ENCODE measurements at places on chromosomes 4 and X.

GRCh38 chr4:43242606-43243005, 350.1 kb downstream of the GRXCR1 start:
- no peak for DNase-seq

DNA sequence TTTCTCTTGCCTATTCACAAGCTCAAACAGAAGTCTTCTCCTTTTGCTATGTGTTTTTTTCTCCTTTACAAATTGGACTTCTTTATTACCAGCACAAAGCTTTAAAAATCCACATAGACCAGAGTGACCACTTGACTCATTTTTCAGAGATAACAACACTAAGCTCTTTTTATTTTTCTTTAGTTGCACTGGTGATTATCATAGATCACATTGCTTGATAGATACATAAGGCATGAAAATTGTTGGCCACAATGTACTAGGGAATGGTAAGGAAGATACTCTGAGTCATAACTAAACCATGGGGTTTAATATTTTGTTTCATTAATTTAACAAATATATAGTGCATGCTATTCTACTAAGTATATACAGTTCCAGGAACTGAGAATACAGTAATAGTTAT, 159.0 kb downstream of the GASK1B start:
- DNase-seq, result no peak

- no peak for DNase-seq
These were observed 15.3 kb upstream of the RAB9B start for GRCh38 chrX:103847174-103847870.

DNA sequence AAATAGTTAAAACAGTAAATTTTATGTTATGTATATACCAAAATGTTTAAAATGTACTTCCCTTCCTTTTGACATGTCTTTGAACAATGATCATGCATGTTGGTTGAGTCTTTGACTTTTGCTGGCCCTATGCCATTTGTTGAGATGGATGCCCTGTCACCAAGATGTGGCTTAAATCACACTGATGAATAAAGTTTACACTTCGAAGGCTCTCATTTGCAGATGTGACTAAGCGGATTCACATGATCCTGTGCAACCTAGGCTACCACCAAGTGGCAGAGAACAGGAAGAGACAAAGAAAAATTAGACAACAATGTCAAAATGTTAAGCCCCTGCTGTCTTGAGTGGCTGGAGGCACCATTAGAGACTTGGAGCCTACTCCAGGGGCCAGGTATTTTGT, 139.9 kb downstream of the RAB28 start:
- DNase-seq, result no peak

DNA sequence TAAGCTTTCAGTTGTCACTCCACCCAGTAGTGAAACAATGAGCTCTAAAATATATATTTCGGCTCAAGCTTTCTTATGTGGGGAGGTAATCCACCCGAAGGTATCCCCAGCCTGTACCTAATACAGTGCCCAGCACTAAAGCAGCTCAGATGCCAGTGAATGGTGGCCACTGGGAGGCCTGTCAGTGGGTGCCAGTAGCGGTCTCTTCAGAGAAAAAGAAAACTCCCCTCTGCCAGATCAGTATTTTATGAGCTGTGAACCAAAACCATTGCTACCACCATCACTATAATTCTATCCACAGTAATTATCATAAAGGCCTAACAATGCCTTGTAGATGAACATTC, 835 bp upstream of the NFKB1 start:
- no peak for DNase-seq

GRCh38 chr4:38323141-38323641, 340.8 kb upstream of the KLF3 start:
- no peak for DNase-seq

DNA sequence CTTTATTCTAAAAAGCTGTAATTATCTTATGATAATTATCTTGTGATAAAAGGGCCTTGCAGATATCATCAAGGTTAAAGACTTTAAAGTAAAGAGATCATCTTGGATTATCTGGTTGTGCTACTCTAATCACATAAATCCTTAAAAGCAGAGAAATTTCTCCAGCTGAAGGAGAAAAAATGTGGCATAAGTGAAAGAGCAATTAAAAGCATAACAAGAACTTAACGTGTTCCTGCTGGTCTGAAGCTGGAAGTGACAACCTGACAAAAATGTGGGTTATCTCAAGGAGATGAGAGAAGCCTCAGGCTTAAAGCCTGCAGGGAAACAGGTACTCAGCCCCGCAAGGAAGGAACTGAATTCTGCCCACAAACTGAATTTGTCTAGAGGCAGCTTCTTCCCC, 449.1 kb upstream of the NDST4 start:
- no peak for DNase-seq

- DNase-seq, result no peak
These were observed 120.6 kb downstream of the JADE1 start for GRCh38 chr4:128930051-128930450.

DNA sequence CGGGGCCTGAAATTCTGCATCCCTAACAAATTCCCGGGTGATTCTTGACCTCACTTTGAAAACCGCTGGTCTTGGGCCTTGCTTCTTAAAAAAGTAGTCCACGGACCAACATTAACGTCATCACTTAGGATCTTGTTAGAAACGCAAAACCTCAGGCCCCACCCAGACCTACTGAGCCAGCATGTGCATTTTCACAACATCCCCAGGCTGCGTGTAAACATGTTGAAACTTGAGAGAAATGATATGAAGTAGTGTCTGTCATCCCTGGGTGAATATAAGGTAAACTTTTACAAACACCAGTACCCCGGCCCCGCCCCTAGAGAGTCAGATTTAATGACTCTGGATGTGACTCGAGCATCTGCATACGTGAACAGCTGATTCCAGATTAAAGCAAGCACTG, 33.7 kb downstream of the SORBS2 start:
- DNase-seq, result no peak

DNA sequence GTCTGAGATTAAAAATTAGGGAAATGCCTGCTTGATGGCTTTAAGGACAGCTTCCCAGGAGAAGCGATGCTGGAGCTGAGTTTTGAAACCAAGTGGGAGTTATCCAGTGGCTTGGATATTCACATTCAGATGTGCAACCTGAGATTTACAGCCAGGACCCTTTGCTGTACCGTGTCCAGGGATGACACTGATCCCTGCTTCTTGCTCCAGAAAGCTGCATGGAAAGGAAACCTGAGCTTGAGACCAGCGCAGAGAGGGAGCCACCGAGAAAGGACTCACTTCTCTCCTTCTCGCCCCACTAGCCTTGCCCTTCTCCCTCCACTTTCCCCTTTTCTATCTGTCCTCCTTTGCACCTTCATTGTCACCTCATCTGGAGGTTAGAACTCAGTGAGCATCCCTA, 254.5 kb upstream of the PPARGC1A start:
- DNase-seq, result no peak

GRCh38 chr4:24850674-24851073, 55.3 kb downstream of the SOD3 start:
- peak; percentile 70 for DNase-seq

DNA sequence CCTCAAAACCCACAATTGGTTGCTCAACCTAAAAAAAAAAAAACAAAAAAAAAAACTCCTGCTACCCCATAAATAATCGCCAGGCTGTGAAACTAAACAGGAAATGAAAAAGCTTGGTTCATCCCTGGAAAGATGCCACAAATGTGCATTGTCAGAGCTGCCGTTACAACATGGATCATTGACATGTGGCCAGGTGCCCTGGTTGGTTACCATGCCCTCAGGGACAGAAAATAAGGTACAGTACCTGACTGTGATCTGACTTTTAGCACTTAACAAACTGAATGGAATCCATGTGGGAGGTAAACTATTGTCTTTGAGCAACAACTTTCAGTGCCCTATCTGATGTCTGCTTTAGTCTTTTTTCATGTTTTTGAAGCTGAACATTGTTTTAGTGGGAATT, 118.0 kb upstream of the RPL34 start:
- no peak for DNase-seq

- no peak for DNase-seq
These were observed 115.6 kb downstream of the CAMK2D start for GRCh38 chr4:113645771-113646441.

DNA sequence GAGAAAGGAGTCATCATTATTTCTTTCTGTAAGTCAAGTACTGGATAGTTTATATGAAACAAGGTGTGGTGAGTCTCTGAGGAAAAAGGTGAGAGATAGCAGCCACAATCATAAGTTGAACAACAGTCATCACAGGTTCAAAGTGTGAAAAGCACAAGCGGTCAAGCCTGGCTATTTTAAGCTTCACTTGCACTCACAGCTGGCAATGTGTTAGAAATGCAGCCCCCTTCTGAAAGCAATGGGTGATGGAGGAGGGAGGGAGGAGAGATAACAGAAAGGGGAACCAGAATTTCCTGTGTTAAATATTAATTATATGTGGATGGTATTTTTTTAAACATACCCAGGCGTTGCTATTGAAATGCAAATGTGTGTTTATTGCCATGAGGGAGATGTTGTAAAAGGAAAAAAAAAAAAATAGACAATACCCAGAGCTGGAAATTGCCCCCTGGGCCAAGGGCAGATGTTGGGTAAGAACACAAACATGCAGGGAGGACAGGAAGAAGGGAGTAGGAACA, 26.9 kb upstream of the BMP3 start:
- DNase-seq, result no peak

GRCh38 chrX:53283567-53283966, 2.2 kb upstream of the IQSEC2 start:
- DNase-seq, result no peak

GRCh38 chrX:42664680-42665079, 113.3 kb downstream of the PPP1R2C start:
- DNase-seq, result no peak

DNA sequence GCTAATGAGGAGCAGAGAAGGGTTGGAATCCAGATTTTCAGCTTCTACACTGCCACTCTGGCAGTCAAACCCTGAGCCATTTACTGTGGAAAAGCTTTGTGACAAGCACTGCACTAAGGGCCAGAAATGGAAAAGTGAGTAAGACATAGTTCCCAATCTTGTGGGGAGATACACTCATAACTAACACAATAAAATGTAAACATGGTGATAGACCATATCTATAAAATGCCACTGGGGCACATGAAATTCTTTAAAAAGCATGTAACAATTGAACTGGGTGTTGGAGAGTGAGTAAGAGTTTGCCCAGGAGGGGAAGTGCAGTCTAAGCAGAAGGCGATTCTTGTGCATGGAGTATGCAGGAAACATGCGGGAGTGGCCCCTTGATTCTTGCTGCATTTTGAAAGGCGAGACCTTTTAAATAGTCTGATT, 32.0 kb upstream of the ANXA5 start:
- DNase-seq, result no peak

DNA sequence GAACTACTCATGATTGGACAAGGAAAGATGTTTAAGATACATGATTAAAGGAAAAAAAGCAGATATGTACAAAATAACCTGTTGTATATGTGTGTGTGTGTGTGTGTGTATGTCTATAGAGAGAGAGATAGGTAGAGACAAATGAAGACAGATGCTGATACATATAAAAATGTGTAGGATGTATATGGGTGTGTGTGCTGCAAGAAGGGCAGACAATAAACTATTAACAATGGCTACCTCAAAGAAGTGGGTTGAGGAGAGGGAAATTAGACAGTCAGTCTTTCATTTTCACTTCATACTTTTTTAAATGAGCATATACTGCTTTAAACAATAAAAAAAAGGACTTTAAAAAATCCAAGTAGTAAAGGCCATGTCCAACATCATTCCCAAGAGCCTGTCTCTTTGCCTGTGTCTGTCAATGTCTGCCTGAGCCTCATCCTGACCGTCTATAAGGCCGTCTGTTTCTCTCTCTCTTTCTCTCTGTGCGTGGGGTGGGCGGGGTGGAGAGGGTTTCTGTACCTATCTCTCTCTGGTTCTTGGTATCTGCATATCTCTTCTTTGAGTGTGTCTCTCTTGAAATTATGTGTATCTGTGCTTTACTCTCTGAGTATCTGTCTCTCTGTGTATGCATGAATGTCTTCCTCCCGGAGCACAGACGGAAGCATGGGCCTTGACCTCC, 62.8 kb downstream of the LRBA start:
- DNase-seq, result no peak

Data from aorta (tissue), 5 donors.